GM10248 (cell line): ENCODE measurements at places on chromosomes 6 and 20.
A peak's percentile ranks its signal among the peaks of the same experiment; 100 is the strongest.

DNA sequence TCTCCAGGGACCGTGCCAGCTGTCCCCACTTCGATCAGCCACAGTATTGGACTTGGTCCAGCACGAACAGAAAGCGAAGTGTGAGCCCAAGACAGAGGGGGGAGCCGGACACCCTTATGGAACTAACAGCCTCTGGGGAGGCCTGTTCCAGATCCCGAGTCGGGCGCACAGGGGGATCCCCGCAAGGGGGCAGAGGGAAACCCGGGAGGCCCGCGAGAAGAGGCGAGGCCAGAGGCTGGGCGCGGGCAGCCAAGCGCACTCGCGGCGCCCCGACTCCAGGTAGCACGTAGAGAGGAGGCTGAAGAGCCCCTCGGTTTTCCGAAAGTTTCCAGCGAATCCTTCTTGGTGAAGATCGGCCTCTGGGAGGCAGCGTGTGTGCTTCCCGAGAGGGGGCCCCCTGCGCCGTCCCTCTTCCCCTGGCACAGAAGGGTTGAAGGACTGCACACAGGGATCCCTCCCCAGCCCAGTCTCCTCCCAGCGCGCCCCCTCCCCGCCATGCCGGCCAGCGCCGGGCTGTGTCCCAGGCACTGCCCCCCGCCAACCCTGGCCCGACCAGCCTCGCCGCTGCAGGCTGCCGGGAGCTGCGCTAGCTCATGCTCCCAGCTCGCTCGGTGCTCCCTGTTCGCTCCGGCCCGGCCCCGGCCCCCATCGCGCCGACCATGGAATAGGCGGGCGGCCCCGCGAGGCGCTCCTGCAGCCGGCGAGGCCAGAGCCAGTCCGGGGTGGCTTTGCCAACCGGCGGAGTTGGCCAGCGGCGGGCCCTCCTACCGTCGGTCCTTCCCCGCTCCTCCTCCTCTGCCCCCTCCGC is 577 bp upstream of the SLC24A3 start:
- DNase-seq: no peak

GRCh38 chr6:91860541-91861335 is 1273.9 kb upstream of the MAP3K7 start:
- no peak for DNase-seq

DNA sequence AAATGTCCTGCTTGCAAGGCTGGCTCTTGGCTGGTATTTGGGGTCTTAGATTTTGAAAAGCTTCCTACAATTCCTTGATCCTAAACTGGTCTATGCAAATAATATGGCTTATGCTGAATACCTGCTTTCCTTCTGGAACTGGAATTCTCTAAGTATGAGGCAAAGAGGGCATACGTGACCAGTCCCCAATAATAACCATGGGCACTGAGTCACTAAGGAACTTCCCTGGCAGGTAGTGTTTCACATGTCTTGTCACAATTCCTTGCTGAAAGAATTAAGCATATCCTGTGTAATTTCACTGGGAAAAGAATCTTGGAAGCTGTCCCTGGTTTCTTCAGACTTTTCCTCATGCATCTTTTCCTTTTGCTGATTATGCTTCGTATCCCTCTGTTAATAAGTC is 106.5 kb downstream of the MMS22L start:
- DNase-seq: no peak

- peak; percentile 65 for DNase-seq
These were observed 55.5 kb upstream of the SGK1 start for GRCh38 chr6:134373282-134373922.

DNA sequence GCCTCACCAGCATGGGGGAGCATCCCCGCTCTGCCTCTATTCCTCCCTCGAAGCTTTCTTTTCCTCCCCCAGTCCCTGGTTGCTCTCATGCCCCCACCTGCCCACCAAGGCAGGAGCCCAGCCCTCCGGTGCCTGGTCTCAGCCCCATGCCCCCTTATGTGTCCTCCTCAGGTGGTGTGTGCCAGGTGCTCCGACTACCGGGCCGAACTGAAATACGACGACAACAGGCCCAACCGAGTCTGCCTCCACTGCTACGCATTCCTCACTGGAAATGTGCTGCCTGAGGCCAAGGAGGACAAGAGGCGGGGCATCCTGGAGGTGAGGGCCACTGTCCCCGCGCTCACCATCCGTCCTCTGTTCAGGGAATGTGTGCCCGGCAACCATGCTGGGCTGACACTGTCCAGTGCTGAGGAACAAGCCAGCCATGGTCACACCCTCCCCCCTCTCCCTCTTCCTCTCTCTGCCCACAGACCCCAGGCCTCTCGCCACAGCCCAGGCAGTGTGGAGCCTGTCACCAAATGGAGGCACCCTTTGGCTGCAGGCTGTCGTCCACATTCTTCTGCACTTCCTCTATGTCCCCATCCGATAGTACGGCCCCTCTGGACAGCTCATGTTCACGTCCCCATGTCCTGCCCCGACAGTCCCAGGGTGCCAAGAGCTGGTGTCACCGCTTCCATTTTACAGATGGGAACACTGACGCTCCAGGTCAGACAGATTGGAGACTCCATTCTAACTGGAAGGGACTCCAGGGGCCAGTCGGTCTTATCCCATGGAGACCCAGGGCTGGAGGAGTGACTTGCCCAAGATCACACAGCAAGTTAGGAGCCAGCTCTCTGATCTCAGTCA is 20.4 kb downstream of the FGD2 start:
- DNase-seq: no peak

DNA sequence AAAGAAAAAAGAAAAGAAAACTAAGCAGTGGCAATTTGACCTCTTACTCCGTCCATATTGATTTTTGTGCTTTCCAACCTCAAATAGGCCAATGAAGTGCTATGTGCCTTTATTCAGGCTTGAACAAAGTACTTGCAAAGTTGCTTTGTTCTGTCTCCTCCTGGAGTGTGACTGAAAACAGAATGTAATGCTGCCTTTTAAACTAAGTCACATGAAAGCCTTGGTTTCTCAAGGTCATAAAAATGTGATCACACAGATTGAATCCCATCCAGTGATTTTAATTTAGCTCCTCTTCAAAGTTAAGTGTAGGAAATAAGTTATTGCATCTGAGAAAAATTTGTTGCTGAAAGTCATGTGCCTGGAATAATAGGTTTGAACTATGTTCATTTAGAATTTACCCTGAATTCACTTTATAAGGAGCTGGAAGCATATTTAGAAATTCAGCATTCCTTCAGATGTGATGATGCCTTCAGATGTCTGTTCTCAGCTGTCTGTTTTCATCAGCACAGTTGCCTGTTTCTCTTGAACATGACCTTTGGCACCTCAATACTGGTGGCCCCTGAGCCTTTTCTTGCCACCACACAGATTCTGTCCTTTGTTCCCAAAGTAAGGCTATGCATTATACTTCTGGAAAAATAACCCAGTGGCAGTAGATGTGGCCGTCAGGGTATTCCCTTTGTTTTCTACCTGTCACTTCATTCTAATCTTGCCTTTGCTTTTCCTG is 48.8 kb downstream of the KIZ start:
- no peak for DNase-seq

DNA sequence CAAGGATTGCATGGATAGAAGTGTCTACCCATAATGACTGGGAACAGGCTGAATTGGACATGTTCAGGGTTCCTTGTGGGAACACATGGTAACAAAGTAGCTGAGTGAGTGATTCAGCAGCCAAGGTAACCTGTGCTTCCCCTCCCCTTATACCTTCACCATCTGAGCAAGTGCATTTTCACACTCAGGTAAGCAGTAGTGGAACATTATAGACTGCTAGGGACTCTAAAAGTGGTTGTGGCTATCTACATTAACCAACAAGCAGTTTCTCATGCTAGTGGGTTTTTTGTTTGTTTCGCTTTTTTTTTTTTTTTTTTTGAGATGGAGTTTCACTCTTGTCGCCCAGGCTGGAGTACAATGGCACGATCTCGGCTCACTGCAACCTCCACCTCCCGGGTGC is 41.4 kb downstream of the KIZ start:
- DNase-seq: no peak
